ENCODE measurements at places on chromosomes 1 and 21.

GRCh38 chr1:208100906-208101305 is 143.3 kb downstream of the PLXNA2 start:
- no peak for DNase-seq

DNA sequence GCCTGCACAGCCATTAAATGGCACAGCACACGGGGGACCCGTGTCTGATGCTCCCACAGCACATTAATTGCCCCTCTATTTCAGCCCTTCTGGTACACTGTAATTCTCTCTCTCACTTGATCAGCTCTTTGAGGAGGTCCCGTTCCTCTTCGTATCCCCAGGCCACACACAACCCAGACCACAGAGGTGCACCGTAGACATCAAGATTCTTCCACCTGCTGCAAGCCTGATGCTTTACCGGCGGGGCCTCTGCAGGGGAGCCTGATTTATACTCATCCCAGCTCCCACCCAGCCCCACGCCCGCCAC is 759 bp downstream of the SMYD3 start:
- DNase-seq = no peak

GRCh38 chr1:248805876-248806275 is 19.8 kb downstream of the SH3BP5L start:
- no peak for DNase-seq

GRCh38 chr1:116425987-116426386 is 52.9 kb downstream of the ATP1A1 start:
- no peak for DNase-seq

- DNase-seq = no peak
Measured at GRCh38 chr1:153816283-153816889, 41.2 kb downstream of the SLC27A3 start.

GRCh38 chr1:14800500-14801076 is 202.1 kb downstream of the KAZN start:
- DNase-seq = no peak

DNA sequence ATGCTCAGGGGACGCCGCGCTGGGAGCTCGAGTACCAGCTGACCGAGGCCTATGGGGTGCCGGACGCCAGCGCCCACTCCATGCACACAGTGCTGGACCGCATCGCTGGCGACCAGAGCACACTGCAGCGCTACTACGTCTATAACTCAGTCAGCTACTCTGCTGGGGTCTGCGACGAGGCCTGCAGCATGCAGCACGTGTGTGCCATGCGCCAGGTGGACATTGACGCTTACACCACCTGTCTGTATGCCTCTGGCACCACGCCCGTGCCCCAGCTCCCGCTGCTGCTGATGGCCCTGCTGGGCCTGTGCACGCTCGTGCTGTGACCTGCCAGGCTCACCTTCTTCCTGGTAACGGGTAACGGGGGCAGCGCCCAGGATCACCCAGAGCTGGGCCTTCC is 1.3 kb upstream of the XKR8 start:
- DNase-seq = no peak

- DNase-seq = no peak
Measured at GRCh38 chr1:27689423-27690173, 17.6 kb upstream of the IFI6 start.

GRCh38 chr1:55987491-55988249 is 591.7 kb downstream of the PLPP3 start:
- no peak for DNase-seq

DNA sequence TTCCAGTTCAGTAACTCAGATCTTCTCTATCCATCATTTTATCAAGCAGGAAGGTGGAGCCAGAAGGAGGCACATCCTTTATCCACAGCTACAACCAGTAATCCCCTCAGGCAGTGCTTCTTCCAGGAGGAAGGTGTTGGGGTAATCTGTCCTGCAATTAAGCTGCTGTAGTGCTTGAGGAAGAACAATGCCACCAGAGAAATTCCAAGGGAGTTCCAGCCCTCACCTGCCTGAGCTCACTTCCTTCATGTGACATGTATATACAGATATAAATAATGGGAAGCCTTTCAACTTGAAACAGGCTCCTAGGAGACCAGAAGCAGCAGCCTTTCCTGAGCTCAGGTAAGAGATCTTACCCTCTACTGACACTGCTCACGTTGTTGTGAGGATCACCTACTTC is 2.2 kb upstream of the IL20 start:
- no peak for DNase-seq

DNA sequence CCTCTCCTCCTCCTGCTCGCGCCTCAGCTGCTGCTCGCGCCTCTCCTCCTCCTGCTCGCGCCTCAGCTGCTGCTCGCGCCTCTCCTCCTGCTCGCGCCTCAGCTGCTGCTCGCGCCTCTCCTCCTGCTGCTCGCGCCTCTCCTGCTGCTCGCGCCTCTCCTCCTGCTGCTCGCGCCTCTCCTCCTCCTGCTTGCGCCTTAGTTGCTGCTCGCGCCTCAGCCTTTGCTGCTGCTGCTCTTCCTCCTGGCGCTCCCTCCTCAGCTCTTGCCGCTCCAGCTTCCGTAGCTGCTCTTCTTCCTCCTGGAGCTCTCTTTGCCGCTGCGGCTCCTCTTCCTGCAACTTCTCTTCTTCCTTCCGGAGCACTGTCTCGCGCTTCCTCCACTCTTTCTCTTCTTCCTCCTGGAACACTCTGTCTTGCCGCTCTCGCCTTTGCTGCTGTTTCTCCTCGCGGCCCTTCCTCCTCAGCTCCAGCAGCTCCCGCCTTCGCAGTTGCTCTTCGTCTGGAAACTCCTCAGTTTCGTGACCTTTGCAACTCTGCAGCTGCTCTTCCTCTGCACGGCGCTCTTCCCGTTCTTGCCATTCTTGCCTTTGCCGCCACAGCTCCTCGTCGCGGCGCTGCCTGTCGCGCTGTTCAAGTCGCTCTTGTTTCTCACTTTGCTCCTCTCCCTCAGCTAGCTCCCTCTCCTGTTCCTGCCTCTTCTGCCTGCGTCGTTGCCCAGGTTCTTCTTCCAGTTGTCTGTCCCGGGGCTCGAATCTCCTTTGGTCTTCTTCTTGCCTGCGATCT is 3.0 kb downstream of the TCHH start:
- DNase-seq = peak; percentile 13

DNA sequence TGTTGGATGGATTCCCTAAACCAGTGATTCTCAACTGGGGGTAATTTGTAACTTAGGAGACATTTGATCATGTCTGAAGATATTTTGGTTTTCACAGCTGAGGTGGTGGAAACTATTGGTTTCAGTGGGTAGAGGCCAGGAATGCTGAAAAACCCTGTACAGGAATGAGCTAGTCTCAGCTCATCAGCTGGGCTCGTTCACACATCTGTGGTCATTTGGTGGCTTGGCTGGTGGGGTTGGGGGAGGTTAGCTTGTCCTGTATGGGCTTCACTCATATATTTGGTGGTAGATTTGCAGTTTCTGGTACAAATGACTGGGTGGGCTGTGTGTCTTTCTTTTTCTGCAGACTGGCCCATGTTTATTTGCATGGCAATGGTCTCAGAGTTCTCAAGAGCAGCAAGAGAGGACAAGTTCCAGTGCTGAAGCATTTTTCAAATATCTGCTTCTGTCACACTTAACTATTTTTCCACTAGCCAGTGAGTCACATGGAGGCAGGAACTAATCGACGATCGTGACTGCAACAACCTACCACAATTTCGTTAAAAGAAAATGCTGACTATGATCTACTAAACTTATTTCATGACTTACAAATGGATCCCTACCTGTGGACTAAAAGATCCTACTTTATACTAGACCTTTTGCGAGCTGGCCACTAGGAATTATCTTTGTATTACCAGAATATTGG is 321.7 kb upstream of the PLXNA2 start:
- DNase-seq = no peak

- DNase-seq = no peak
Measured at GRCh38 chr1:180169640-180170195, 15.0 kb downstream of the QSOX1 start.

GRCh38 chr1:21121764-21122471 is 54.8 kb downstream of the EIF4G3 start:
- DNase-seq = no peak

GRCh38 chr1:233406339-233406960 is 78.9 kb downstream of the MAP3K21 start:
- no peak for DNase-seq

Measured in NCI-H1694 treated with DMSO at 0.1 percent for 48 hours (cell line).